NCI-H1436 treated with DMSO at 0.1 percent for 48 hours (cell line): ENCODE measurements at places on chromosomes 5 and 9.

DNA sequence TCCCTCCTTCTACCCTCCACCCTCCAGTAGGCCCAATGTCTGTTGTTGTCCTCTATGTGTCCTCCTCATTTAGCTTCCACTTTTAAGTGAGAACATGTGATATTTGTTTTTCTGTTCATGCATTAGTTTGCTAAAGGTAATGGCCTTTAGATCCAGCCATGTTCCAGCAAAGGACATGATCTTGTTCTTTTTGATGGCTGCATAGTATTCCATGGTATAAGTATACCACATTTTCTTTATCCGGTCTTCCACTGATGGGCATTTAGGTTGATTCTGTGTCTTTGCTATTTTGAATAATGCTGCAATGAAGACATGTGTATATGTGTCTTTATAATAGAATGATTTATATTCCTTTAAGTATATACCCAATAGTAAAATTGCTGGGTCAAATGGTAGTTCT lies 232.5 kb upstream of the PRR16 start:
- DNase-seq, result no peak

DNA sequence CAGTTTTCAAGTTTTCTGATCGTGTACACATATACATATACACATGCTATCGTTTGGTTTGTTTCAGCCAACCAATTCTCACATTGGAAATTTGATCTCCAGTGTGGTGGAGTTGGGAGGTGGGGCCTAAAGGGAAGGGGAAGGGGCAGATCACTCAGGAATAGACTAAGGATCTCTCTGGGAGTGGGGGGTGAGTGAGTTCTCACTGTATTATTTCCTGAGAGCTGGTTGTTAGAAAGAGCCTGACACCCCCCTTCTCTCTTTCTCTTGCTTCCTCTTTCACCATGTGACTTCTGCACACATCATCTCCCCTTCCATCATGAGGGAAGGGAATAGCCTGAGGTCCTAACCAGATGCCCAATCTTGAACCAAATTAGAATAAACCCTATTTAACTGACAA lies 551.7 kb downstream of the MAT2B start:
- DNase-seq, result no peak

DNA sequence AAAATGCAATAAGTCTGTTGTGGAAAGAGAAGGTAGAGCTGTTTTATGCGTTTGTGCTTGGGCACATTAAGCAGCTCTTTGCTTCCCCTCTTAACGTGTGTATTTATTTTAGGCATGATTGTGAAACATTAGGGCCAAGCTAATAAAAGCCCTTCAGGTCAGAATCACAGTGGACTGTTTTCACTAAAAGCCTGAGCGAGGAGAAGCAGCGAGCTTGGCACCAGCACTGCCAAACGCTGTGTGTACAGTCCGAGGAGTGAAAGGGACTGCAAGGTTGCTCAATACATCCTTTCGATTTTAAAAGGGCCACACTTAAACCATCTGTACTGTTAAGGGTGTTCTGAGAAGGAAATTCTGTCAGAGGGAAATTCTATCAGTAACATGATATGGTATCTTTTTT lies 107.2 kb upstream of the CKMT2 start:
- no peak for DNase-seq

GRCh38 chr9:27037499-27037898 lies 32.0 kb upstream of the LRRC19 start:
- no peak for DNase-seq

DNA sequence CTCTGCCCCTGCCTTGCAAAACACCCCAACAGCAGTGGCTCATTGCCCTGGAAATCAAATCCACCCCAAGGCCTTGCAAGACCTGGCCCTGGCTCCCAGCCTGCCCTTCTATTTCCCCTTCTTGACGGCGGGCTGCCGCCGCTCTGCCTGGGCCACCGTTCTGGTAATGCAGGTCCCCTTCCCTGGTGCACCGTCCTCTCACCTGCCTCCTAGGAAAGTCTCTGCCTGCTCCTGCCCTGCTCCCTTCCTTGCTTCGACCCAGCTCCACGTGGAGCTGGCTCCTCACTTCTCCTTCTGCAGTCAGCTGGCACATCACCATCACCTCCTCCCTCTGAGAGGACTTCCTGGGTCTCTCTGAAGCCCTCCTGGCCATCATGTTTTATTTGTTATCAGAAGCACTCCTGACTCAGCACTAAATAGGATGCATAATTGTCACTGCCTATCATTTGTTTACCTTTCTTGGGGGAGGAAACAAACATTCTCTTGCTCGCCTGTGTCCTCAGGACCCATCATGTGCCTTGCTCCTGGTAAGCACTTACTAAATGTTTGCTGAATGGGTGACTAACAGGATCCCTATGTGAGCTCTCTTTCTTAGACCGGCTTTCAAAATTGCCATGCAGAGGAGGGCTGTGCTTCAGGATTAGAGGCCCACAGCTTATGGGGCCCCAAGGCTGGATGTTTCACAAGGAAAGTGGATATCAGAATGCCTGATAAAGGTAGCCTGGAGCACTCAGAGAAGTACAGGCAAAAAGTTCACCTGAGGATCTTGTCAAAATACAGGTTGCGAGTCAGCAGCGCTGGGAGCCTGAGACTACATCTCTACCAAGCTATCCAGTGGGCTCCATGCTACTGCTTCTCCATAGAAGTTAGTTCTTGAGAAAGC lies 19.6 kb upstream of the C5orf47 start:
- DNase-seq, result no peak

- DNase-seq, result no peak
Observed at GRCh38 chr9:91359734-91360470, 1.8 kb downstream of the AUH start.

DNA sequence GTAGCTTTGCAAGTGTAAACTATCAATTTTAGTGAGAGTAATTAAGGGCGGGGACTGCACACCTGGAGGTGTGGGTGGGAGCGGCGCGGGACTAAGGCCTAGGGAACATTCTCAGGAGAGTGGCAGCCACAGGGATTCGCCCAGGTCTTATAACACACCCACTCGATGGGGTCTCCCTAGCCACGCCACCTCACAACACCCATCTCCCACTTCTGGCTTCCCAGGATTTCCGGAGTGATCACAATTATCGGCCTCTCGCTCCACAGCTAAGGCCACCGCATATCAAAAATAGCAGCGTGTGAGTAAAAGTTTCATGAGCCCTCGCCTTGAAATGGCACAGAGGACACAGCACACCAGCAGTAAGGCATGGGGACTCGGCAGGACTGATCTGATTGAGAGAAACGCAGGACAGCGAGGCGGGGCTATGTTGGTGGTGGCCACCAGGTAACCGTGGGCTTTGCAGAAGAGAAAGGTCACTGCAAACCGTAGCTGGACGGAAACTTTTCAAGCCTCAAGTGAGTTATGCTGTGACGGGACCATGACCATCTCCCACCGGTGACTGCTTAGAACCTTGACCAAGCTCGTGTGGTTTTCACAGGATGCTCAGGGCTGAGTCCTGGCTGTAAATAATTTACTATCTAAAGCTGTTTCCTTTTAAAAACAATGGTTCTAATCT lies 1.1 kb upstream of the LPAR1 start:
- no peak for DNase-seq

- no peak for DNase-seq
Observed at GRCh38 chr9:94577571-94577970, 16.1 kb downstream of the FBP2 start.

GRCh38 chr9:86575825-86576525 lies 221.8 kb upstream of the TUT7 start:
- DNase-seq, result no peak

GRCh38 chr5:171474230-171474813 lies 54.9 kb downstream of the FGF18 start:
- no peak for DNase-seq

DNA sequence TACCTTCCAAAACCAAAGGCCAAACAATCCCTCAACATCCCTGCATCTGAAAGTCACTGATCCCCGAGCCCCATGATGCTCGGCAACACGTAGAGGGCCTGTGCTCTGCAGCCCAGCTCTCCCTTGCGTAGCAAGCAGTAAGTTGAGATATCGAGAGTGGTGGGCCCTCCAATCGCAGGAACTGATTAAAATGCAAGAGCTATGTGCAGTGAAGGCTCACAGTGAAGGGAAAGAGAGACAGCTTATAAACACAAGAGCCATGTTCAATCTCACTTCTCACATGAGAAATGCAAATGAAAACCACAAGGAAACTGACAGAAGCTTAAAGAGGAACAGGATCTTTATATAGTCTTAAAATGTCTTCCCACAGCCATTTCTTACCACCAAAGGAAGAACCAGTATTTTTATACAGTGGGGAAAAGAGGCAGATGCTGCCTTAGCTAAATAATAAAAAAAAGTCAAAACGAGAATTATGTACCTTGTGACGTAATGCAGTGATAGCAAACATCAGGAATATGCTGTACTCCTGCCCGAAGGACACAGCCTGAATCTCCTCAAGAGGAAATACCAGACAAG lies 24.6 kb downstream of the TTF1 start:
- no peak for DNase-seq

DNA sequence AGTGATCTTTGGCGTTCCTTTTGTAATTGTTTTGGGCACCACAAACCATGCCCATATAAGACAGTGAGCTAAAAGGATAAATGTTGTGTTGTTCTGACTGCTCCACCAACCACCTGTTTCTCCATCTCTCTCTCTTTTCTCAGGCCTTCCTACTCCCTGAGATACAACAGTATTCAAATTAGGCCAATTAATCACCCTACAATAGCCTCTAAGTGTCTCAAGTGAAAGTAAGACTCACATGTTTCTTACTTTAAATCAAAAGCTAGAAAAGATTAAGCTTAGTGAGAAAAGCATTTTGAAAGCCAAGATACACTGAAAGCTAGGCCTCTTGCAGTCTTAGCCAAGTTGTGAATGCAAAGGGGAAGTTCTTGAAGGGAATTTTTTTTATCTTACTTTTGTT lies 268.8 kb upstream of the NREP start:
- no peak for DNase-seq

- DNase-seq, result no peak
Observed at GRCh38 chr5:63127054-63127453, 548.4 kb downstream of the LRRC70 start.

DNA sequence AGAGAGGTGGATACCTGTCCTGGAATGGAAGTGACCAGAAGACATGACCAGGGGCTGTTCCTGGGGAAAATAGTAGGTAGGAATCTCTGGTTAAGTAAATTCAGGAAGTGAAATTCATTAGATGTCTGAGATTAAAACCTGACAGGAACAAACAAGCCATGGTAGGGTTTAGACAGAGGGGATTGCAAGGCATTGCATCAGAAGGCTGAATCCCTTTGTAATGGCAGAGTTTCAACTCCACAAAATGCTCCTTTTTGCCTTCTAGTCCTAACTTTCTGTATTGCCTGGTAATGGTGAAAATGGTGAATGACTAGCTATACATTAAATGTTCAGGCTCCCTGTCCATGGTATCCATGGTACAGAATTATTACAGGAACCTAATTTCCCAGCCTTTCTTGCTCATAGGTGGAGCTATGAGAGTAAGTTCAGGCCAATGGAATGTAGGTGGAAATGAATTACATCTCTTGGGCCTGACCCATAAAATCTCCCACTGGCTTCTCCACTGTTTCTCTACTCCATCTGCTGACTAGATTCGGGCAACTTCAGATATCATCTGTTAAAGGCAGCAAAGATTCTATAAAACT lies 113.4 kb upstream of the CNTLN start:
- DNase-seq, result no peak

DNA sequence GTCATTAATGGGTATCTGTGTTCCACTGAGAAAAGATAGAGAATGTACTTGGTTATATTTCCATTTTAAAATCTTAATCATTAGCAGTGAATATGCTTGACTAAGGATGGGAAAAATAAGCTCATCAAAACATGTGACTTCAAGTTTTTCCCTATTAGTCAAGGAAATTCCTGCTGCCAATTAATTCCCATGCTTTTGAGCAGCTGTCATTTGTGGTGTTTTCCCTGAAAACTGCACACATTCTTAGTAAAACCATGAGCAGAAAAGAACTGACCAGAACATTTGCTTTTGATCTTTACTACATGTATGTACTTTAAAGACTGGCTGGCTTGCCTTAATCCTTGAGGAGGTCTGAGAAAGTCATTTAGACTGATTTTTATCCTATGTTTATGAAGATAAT lies 75.2 kb downstream of the AOPEP start:
- DNase-seq, result no peak

DNA sequence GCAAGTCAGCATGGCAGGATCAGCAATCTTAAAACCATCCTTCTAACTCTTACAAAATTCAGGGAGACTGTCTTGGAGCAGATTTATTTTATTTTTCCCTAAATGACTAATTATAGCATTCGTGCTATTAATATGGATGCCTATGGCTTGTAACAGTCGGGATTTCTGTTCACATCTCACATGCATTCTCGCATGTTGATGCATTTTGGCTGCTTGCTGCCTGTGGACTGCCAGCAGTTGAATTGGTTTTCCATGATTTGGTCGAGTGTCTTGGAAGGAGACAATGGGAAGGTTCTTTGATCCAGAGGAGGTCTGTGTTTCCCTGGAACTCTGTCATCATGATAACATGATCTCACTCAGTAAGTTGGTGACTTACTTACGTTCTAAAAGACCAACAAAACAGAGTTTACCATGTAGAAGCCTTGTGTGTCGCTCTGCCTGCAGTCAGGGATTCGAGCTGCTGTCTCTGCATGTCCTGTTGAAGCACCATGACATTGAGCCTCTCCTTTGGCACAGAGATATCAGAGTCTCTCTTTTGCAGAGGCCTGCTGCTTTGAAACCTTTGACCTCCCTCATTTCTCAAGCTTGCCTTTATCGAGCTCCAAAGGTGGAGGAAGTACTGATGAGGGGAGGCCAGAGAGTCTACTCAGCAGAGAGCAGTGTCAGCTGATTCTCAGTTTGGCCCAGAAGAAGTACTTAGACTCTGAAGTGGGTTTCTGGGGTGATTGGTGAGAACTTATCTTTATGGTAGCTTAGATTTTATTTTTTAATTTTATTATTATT lies 82.4 kb downstream of the ARHGAP26 start:
- DNase-seq, result no peak

DNA sequence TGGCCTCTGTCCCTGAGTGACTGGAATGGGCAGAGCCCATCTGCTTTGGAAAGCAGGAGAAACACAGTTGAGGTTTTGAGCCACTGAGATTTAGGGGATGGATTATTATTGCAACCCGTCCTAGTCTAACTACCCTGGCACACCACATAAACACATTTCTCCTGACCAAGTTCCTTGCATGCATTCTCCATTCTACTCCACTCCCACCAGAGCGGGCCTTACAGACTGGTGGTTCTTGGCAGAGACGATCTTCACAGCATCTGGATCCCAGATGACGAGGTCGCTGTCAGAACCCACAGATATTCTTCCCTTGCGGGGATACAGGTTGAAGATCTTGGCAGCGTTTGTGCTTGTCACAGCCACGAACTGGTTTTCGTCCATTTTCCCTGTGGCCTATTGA lies 111.0 kb downstream of the DPYSL3 start:
- no peak for DNase-seq

DNA sequence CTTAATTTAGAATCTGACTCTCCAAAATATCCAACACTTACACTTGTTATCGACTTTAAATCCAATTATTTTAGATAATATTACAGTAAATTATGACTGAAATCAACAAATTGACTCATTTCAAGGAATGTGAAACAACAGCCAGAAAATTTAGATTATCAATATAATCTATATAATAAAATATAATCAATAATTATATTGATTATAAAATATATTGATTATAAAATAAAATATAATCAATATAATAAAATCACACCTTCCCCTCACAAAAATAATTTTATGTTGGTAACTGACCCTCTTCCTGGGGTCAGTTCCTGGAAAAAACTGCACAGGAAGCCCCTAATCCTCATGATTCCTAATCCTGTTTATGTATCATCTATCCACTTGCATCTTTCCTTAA lies 91.1 kb downstream of the CEMIP2 start:
- no peak for DNase-seq
